Stimulated activated CD8-positive, alpha-beta memory T cell treated with anti-CD3 and anti-CD28 coated beads, Interleukin-2, amount 100 ng/mL, for 1 hour (primary cell): ENCODE measurements at places on chromosomes 7 and 10.

- DNase-seq: no peak
Measured at GRCh38 chr7:47576031-47576865, 5.7 kb downstream of the TNS3 start.

GRCh38 chr7:127411176-127411575 is 18.7 kb upstream of the ZNF800 start:
- DNase-seq: no peak

DNA sequence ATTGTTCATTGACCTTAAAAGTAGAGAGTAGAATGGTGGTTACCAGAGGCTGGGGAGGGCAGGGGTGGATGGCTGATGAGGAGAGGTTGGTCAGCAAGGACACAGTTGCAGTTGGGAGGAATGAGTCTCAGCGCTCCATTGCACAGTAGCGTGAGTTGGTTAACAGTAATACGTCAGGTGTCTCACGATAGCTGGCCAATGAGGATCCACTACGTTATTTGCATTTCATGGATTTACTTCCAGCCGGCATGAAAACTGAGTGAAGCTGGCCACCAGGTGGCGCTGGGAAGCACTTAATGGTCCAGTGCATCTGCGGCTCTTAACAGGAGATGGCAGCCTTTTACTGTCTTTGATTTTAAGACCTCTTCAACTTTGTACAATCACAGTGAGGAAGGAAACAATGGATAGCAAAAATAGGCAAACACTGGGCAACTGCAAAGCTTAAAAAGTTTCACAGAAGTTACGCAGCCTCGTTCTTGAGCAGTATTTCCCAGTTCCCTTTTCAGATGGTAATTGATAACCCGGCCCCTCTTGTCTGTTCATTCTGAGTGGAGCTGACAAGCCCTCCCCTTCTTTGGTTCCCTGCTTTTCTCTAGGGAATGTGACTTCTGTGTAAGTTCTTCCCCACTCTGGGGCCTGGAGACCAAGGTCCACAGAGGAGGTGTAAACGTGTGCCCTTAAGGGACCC is 23.7 kb downstream of the AKR1E2 start:
- peak; percentile 68 for DNase-seq

GRCh38 chr7:48168159-48168558 is 3.1 kb upstream of the ABCA13 start:
- DNase-seq: no peak

- DNase-seq: no peak
Measured at GRCh38 chr10:69269761-69270160, 8.5 kb upstream of the HK1 start.

GRCh38 chr7:4775250-4775847 is at the start of gene AP5Z1:
Gene AP5Z1, plus strand, starts transcription at chr7:4775623. Its CDS starts 93 bp downstream, at chr7:4775716.
- DNase-seq: peak; percentile 93

DNA sequence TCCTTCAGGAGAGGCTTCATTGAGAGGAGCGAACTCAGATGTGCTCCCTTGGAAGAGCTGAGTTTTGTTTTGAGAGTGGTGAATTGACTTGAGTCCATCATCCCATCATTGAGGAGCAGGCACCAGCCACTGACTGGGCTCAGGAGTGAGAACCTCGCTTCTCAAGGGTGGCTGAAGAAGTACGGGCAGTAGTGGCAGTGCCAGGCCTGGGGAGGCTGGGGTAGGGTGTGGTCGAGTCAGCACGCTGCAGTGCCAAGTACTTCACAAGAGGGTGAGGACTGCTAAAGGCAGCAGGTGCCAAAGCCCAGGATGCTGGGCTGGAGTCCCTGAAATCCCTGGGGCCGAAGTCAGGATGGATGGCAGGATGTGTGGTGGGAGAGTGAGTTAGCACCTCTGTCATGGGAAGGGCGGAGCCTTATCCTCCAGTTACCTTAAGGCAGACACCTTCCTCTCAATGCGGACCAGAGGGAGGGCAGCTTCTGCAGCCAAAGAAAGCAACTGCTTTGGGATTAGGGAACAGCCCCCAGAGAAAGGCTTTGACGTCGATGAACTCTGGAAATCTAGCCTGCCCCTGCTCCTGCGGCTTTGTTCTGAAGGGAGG is 210.3 kb downstream of the CAMK1D start:
- no peak for DNase-seq

DNA sequence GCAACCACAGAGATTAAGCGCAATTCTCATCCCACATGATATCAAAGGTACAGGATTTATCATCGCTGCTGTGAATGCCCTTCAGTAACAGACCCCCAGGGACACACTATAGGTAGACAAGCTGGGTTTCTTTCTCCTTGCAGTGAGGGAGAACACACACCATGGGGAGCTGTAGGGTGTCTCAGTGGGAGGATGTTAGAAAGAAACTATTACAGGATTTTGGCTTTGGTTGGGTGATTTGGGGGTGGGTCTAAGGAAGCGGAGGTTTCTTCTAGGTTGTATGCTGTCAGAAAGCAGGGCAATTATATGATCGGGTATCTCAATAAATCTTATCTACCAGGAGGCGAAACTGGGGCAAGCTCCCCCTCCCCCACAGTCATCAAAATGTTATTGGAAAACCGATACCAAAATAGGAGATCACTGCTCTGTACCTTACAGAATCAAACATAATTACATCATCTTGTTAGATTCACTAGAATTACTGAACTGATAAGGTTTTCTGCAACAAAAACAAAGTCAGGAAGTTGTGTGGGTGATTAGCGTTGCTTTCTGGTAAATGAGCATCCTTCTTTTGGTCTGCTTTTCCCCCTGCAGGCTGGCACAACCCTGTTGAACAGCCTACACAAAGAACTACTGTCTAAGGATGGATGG is 209.7 kb downstream of the TEX36 start:
- no peak for DNase-seq

DNA sequence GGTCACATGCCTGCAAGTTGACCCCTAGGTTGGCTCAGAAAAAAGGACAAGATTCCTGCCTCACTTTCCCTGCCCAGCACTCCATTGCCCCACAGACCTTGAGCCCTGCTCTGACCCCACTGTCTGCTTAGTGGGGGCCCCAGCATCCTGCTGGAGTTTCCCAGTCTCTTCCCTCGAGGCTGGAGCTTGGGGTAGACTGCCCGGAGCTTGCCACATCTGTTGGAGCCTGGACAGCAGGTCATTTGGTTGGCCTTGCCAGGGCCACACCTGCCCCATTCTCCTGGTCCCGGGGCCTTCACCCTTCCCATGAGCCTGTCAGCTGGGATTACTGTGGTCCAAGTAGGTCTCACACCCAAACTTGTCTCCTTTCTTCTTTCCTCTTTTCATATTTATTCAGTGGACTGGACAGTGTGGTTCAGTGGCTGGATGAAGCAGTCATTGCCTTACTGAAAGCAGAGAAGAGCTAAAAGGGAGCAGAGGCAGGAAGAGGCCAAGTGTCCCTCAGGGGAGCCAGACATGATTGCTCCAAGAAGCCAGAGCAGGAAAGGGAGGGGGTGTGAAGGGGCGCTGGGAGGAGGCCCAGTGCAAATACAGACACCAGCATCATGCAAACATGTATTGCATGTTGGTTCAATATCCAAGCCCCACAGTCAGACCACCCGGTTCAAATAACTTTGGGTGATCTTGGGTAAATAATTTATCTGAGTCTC is 56.2 kb upstream of the CACUL1 start:
- no peak for DNase-seq

DNA sequence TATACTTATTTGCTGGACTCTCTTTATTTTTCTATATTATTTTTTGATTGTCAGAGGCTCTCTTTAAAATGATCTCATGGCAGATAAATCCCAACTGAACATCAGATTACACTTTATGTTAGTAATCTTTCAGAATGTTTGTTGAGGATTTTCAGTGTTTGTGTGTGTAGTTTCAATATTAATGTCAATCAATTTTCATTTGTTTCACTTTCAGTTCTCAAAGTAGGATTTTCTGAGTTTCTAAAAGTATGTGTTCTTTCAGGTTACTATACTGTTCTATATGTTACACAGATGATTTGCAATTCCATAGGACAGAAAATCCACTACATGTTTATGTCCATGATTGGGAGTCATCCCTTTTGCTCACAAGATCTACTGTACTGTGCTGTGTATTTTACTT is 311.9 kb upstream of the POT1 start:
- no peak for DNase-seq

- no peak for DNase-seq
Measured at GRCh38 chr7:110308791-110309190, 782.1 kb upstream of the LRRN3 start.

- DNase-seq: no peak
Measured at GRCh38 chr10:4196183-4196582, 411.2 kb upstream of the KLF6 start.

DNA sequence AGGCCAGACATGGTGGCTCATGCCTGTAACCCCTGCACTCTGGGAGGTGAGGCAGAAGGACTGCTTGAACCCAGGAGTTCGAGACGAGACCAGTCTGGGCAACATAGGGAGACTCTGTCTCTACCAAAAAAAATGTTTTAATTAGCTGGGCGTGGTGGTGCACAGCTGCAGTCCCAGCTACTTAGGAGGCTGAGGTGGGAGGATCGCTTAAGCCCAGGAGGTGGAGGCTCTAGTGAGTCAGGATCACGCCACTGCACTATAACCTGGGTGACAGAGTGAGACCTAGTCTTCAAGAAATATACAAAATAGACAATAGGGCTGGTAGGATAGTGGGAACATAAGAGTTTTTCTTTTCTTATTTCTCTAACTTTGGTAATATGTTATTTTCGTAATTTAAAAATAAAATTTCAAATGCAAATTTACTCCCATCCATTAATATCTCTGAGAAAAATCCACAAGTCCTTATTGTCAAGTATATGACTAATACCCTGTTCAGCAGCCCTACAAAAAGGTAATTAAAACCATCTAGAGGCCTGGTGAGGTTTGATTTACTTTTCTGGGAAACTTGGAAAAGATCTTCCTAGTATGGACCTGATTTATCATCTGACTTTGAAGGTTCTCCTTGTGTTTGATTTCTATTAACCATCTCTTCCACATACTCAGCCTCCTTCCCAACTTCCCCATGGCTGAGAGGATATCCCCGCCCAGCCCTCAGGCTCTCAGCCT is 50.0 kb downstream of the CREB3L2 start:
- no peak for DNase-seq

DNA sequence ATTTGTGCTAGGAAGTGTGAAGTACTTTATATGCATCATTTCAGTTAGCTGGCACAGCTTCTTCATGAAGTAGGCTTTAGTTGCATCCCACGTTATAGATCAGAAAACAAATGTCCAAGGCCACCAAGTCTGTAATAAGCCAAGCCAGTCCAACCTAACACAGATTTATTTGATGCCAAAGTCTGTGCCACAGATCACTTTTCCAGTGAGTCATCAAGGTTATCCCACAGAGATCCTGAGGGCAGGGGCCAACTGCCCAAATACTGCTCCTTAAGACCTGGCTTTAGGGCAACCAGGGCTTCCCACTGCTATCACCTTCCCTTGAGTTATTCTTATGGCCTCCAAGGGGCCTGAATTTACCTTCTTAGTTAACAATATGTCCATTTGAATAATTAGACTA is 1340.4 kb downstream of the XPNPEP1 start:
- no peak for DNase-seq

GRCh38 chr10:122294511-122295450 is 23.7 kb downstream of the BTBD16 start:
- DNase-seq: no peak

- no peak for DNase-seq
Measured at GRCh38 chr7:1567896-1568510, 1.8 kb downstream of the PSMG3 start.

GRCh38 chr7:82732677-82733076 is 289.1 kb upstream of the CACNA2D1 start:
- no peak for DNase-seq

GRCh38 chr10:115606741-115607140 is 513.6 kb downstream of the ATRNL1 start:
- no peak for DNase-seq

DNA sequence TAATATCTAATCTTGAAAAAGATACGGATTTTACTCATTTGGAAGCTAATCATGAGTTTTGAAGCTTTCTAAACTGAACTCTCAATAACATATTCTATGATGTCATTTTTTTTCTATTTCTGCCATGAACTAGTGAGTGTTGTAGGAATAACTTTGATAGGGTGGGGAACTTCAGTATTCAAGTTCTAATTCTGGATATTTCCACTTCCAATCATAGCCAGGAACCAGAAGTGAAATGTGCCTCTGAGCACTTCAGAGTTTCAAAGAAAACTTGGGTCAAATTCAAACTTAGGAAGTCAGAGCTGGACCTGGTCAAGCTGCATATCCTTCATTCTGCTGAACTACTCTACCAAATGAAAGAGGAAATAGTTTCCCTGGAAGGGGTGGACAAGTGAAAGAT is 847 bp downstream of the AGMO start:
- DNase-seq: no peak

- DNase-seq: no peak
Measured at GRCh38 chr10:122861711-122862161, 16.1 kb upstream of the CUZD1 start.

DNA sequence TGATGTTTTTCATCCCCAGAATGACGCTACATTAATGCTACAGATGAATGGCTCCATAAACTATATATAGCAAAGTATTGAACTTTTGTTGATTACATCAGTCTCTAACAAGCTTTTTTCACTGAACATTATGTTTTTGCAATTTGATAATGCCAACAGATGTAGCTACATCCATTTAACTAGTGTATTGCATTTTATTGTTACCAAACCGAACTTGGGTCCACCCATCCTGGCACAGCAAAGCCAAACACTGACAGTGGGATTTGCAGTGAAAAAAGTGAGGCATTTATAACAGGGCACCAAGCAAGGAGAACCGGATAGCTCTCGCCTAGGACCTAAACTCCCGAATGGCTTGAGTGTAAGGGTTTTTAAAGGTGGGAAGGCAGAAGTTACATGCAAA is 182.8 kb upstream of the TNS3 start:
- DNase-seq: no peak

DNA sequence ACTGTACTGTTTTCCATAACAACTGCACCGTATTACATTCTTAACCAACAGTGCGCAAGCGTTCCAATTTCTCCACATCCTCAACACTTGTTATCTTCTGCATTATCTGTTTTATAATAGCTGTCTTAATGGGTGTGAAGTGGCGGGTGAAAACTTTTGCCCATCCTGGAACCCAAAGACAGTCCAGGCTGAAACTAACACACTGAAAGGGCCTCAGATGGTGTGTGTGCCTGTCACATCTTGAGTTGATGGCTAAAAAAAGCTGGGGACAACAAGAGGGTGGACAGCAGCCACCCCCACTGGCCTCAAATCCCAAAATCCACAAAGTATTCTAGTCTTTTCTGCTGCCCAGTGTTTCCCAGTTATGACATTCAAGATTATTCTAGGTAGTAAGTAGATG is 19.4 kb downstream of the OPALIN start:
- DNase-seq: no peak

GRCh38 chr7:69896121-69896520 is 297.8 kb downstream of the AUTS2 start:
- no peak for DNase-seq

- DNase-seq: no peak
Measured at GRCh38 chr10:25017154-25017590, 760 bp downstream of the THNSL1 start.
